Germinal center (tissue), 1 donor: ENCODE measurements at places on chromosomes 13 and 19.
A peak's percentile ranks its signal among the peaks of the same experiment; 100 is the strongest.

DNA sequence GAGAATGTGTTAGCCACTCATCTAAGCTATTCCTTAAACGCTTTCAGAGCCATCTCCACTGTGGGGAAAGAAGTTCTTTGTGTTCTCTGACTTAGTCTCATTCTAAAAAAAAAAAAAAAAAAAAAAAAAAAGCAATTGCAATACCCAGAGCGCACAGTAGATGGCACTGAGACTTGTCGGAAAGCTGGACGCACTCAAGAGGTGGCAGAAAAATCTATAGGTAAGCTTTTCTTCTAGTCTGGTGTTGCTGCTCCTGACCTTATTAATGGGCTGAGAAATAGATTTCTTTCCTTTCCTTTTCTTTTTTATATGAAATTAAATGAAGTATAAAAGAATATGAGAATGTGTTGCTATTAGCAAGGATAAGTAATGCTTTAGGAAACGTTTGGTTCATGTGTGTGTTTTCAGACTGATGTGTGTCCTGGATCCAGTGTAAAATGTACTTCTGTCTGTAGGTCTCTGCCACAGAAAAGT, 4.7 kb upstream of the GJB2 start:
- peak; percentile 43 for DNase-seq

DNA sequence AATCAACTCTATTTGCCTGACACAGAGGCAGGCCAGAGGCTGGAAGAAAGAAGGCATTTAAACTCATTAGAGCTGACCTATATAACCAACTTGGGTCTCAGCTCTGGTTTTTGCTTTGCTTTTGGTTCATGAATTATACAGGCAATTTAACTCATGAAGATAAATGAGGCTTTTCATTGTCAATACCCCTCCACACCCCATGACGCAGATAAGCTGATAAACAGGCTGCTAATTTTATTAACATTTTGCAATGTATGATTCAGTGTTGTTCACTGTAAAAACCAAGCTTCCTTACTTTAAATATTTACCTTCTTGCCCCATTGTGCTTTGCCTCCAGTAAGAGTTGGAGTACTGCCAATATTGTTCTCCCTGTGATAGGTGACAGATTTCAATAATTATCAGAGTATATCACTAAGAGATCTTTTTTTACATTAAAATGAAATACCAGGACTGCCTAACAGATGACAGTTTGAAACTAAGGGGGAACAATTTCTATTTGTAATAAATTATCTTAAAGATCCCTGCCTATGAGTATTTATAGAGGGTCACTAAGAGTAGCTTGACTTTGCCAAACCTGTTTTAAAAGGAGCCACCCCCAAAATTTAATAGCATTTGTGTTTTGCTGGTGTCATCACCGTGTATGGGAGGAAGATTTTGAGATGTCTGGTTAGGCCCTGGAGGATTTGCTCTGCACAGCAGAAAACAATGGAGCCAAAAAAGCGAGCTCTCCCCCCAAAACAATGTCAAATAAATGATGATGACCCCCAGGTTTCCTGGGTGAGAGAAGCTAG, 472.7 kb upstream of the NBEA start:
- no peak for DNase-seq

DNA sequence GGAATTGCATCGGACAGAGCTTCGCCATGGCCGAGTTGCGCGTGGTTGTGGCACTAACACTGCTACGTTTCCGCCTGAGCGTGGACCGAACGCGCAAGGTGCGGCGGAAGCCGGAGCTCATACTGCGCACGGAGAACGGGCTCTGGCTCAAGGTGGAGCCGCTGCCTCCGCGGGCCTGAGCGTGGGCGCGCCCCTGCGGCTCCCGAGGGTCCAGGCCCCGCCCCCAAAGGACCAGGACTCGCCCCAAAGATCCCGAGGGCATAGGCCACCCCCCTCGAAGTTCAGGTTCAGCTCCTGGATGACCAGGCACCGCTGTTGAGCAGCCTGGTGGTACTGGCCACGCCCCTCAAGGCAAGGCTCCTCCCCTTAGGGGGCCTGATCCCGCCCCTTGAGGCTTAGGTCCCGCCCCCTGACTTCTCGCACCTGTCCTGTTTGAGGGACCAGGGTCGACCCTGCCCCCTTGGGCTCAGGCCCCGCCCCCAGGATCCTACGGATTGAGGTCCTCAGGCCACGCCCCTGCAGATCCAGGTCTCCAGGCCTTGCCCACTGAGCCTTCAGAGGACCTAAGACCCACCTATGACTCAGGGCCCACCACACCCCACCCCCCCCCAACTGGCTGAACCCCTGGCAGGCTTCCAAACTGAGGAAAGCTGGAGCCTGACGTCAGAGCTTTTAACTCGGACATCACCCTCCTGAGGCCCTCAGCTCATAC, 43.1 kb downstream of the CYP4F22 start:
- peak; percentile 53 for DNase-seq

DNA sequence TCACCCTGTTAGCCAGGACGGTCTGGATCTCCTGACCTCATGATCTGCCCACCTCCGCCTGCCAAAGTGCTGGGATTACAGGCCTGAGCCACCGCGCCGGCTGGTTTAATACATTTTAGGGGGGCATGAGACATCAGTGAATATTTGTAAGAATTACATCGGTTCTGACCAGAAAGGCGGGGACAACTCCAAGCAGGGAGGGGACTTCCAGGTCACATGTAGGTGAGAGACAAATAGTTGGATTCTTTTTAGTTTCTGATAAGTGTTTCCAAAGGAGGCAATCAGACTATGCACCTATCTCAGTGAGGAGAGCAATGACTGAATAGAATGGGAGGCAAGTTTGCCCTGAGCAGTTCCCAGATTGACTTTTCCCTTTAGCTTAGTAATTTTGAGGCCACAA, 3.7 kb upstream of the ZNF552 start:
- DNase-seq, result no peak

GRCh38 chr19:44588771-44589112, 24.6 kb upstream of the IGSF23 start:
- DNase-seq, result no peak

- DNase-seq, result no peak
These were observed 16.2 kb downstream of the LAIR2 start for GRCh38 chr19:54518844-54519243.

DNA sequence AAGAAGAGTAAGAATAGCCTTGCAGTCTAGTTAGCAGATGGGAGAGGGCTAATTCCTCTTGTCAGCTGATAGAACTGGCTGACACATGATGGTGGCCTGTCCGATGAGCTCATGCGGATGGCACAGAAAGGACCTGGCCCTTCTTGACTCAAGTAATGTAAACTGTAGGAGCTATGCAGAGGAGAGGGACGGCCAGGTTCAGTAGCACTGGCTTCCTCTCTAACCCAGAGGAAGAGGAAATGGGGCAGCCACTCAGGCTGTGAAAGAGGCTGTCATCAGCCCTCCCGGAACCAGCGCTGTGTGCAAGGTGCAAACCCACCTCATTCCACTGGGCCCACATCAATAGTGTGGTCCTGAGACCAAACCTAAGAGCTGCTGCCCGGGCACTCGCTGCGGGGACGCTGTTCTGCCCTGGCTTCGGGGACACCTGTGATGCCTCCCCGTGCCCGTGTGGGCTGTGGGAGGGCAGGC, 30.8 kb upstream of the USE1 start:
- peak; percentile 30 for DNase-seq

DNA sequence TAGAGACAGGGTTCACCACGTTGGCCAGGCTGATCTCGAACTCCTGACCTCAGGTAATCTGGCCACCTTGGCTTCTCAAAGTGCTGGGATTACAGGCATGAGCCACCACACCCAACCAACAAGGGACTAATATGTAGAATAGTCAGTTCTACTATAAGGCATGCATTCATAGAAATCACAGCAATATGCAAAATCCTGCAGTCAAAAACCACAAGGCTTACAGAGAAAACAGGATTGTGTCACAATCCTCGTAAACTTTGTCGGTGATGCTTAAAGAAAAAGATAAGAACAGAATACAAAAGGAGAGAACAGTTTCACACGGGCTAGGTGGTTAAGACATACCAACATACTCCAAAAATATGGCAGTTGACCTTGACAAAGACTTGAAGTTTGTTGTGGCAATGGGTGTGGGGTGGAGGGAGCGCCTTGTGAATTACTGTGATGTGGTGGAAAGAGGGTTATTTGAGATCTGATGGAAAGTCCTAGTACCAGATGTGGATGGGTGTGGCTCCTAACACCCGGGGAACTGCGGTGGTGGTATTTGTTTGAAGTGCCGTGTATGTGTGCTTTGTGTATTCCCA, 12.4 kb downstream of the NOSIP start:
- DNase-seq, result no peak

DNA sequence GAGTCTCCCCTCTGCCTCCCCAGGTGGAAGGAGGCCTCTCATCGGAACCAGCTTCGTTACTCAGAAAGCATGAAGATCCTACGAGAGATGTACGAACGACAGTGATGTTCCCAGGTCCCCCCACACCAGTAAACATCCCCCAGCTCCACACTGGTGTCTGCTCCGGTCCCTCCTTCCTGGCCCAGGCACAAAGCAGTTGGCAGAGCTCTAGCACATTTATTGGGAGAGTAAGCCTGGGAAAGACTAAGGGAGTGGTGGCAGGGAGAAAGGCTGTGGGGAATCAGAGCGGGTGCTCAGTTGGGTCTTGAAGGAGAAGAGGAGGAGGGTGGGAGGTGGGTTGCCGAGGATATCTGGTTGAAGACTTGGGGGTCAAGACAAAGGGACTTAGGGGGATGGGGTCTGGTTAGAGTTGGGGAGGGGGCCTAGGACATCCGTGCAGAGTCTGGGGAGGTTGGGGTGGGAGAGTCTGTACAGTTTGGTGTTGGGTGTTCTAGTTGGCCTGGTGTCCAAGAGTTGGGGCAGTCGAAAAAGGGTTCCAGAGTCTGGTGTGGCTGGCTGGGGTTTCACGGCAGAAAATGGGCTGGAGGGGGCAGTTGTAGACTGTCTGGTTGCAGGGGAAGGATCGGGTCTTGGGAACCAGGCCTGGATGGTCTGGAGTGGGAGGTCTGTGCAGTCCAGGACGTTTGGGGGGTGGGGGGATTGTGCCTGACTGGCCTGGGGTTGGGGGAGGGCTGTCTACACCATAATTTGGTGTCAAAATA, 2.3 kb downstream of the HSPB6 start:
- DNase-seq, result no peak

- no peak for DNase-seq
These were observed 6.7 kb downstream of the COL4A1 start for GRCh38 chr13:110300090-110300815.

GRCh38 chr19:33794683-33795369, 1.8 kb upstream of the KCTD15 start:
- no peak for DNase-seq

DNA sequence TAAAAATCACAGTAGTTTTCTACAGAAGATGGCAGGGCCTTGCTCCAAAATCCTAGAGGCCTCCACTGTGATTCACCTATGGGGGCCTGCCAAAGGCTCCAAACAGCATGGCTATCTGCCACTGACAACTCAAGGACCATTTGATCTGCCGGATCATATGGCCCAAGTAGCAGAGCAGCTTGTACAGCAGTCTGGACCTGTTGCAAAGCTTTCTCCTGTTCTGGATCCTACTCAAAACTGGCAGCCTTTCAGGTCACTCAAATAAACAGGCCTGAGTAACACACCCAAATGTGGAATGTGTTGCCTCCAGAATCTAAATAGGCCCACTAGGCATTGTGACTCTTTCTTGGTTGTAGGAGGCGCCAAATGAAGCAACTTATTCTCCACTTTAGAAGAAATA, 1049.3 kb downstream of the PCDH9 start:
- no peak for DNase-seq

DNA sequence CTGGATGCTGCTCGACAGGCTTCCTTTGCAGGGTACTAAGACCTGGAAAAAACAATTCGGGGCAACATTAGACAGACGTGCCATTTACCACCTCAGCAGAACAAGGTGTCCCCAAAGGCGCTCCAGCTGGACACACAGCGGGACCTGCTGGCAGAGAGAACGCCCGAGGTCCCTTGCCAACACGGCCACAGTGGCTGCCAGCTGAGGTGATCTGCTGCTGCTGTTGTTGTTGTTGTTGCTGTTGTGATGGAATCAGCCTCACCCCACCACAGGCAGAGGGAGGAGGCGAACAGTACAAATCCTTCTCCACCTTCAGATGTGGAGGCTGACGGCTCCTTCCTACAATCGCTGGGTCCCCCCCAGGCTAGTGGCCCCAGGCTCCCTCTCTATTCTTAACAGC, 25.2 kb downstream of the ANKRD27 start:
- no peak for DNase-seq

DNA sequence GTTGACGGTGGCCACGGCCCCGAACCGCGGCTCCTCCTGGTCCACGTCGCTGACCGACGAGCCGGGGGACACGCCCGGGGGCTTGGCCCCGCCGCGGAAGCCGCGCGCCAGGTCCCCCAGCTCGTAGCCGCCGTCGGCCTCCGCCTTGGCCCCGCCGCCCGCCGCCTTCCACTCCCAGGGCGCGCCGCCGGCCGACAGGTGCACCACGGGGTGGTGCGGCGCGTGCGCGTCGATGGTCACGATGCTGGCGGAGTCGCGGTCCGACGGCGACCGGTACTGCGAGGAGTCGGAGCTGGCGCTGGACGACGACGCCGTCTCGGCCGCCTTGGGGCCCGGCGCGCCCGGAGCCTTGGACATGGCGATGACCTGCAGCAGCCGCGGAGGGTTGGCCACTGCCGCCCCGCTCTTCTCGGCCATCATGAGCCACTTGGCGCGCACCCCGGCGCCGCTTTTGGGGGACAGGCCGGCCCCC, 9.0 kb downstream of the PLPPR3 start:
- DNase-seq, result no peak

- no peak for DNase-seq
These were observed 10.1 kb downstream of the B3GLCT start for GRCh38 chr13:31209841-31210210.

GRCh38 chr19:48183356-48183755, 12.9 kb downstream of the ZSWIM9 start:
- DNase-seq, result no peak

- no peak for DNase-seq
These were observed 5.7 kb upstream of the JUND start for GRCh38 chr19:18286973-18287635.

GRCh38 chr19:18046059-18046718, 38.2 kb downstream of the ARRDC2 start:
- DNase-seq, result no peak

GRCh38 chr13:62799038-62799535, 1383.4 kb upstream of the PCDH20 start:
- DNase-seq, result no peak

- no peak for DNase-seq
These were observed 1.2 kb upstream of the PLEKHF1 start for GRCh38 chr19:29663861-29664752.

DNA sequence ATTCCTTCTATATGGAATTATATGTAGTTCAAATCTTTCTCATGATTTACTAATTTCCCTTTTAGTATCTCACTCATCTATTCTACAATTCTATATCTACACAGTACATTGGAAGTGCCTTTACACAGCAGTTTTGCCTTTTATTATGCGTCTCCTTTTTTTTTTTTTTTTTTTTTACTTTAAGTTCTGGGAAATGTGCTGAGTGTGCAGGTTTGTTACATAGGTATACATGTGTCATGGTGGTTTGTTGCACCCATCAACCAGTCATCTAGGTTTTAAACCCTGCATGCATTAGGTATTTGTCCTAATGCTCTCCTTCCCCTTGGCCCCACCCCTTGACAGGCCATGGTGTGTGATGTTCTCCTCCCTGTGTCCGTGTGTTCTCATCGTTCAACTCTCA, 1150.1 kb upstream of the PRR20A start:
- no peak for DNase-seq

GRCh38 chr13:113588394-113589111, 4.0 kb downstream of the TFDP1 start:
- no peak for DNase-seq

GRCh38 chr19:58362272-58362994, at the start of gene ZNF497:
TSS of gene ZNF497 (minus strand) at chr19:58362751. CDS start at chr19:58357635, 5,116 bp downstream.
- peak; percentile 98 for DNase-seq

GRCh38 chr13:44306371-44307192, 67.0 kb upstream of the SERP2 start:
- DNase-seq, result no peak

GRCh38 chr19:1551068-1552040, 16.8 kb downstream of the MEX3D start:
- no peak for DNase-seq
